ENCODE measurements at places on chromosomes 12 and 14.

DNA sequence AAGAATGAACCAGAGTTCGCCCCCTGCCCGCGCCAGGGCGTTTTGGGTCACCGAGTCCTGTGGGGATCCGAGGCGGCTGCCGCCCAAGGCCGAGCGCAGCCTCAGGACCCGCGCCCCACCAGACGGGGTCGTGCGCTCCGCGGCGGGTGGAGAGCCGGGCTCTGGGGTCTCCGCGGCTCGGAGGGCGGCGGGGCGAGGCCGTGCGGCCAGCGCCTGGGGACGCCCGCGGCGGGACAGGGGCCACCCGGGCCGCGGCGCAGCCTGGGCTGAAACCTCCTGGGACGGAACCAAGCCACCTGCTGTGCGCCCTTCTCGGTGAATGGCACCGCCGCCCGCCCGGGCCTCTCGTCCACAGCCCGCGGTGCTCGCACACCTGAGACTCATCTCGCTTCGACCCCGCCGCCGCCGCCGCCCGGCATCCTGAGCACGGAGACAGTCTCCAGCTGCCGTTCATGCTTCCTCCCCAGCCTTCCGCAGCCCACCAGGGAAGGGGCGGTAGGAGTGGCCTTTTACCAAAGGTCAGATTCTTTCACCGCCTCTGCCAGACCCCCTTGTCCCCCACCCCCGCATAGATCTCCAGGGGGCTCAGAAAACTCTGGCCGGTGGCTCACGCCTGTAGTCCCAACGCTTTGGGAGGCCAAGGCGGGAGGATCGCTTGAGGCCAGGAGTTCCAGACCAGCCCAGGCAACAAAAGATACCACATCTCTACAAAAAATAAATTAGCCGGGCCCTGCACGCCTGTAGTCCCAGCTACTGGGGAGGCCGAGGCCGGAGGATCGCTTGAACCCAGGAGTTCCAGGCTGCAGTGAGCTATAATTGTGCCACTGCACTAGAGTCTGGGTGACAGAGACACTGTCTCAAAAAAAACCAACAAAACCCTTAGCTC is 901 bp downstream of the B3GNT4 start:
- DNase-seq, result no peak

- DNase-seq, result no peak
Measured at GRCh38 chr12:108609537-108610335, 11.9 kb upstream of the TMEM119 start.

- DNase-seq, result no peak
Measured at GRCh38 chr12:121565076-121565475, 15.7 kb downstream of the KDM2B start.

DNA sequence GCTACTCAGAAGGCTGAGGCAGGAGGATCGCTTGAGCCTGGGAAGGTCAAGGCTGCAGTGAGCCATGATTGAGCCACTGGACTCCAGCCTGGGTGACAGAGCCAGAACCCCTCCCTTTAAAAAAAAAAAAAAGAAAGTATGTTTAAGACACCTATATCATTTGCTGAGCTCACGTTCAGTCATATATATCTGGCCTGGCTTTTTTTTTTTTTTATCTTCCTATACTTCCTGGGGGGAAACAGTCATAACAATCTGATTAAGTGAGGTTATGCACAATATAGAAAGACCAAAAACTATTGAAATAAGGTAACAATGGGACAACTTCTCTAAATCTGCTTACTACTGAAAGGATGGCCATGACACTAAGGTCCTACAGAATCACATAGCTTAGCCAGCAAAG is 9.4 kb upstream of the ARID2 start:
- DNase-seq, result no peak

DNA sequence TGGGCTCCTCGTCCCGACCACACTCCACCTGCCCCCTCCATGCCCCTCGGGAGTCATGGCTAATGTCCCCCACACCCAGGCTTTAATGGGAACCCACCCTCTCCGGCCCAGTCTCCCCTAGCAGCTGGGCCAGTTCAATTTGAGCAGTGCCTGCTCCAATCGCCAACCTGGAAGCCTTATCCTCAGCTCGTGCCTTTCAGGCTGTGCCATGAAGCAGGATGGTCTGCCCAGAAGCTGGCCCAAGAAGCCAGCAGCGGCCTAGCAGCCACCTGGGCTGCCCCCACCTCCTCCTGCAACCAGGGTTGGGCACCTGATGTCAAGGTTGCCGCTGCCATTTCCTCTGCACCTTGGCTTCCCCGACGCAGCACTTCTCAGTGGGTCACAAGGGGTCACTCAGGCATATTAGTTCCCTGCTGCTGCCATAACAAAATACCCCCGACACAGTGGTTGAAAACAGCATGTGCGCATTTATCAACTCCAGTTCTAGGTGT is 2.3 kb upstream of the CLBA1 start:
- no peak for DNase-seq
